Stimulated activated CD4-positive, alpha-beta T cell treated with anti-CD3 and anti-CD28 coated beads, Interleukin-1b, Interleukin-23, amount 100 ng/mL, for 1 hour (primary cell): ENCODE measurements at places on chromosomes 4 and X.

DNA sequence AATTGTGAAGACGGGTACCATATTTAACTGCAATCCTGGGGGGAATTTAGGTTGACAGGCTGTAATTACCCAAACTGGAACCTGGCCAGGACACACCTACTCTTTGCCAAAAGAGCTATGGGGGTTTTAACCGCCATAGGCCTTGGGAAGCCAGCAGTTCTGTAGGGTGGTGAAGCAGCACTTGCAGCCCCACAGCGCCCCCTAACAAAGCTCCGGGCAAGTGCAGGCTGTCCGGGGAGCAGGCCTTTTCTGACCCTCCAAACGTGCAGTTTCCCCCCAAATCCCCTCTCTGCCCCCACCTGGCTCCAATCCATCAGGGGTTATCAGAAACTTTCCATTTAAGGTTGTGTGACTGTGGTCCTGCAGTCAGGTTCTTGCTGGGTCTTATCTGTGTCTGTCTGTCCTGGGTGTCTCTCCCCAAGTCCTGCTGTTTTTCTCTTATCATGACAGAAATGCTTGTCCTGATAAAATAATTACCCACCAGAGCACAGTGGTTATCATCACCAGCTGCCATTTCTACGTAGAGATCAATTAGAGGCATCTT is 350.9 kb downstream of the MID1IP1 start:
- no peak for DNase-seq

GRCh38 chr4:35653451-35653850 is 590.9 kb downstream of the ARAP2 start:
- DNase-seq = no peak

GRCh38 chr4:186058253-186058979 is 10.5 kb upstream of the TLR3 start:
- DNase-seq = no peak

- no peak for DNase-seq
These were observed 881.6 kb downstream of the PCDH18 start for GRCh38 chr4:136650541-136651277.

DNA sequence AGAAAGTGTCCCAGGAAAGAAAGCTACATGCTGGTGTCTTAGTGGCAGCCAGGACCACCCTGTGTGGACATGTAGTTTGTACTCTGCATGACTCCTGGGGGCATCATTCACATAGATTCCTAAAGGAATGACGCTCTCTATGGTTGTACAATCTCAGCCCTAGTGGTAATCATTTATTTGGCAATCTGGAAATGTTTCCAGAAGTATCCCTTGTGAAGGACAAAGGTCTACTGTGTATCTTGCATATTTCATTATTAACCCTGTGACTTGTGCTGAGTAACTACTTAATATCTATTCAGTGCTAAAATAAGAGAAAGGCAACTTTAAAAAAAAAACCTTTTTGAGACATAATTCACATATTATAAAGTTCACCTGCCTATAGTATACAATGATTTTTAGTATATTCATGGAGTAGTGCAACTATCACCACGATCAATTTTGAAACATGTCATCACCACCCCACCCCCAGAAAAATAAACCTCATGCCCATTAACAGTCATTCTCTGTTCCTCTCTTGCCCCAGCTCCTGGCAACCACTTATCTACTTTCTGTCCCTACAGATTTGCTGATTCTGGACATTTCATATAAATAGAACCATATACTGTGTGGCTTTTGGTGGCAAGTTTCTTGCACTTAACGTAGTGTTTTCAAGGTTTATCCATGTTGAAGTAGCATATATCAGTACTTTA is 51.7 kb downstream of the SHROOM3 start:
- DNase-seq = no peak

GRCh38 chr4:10584042-10584441 is 100.5 kb downstream of the CLNK start:
- DNase-seq = no peak

DNA sequence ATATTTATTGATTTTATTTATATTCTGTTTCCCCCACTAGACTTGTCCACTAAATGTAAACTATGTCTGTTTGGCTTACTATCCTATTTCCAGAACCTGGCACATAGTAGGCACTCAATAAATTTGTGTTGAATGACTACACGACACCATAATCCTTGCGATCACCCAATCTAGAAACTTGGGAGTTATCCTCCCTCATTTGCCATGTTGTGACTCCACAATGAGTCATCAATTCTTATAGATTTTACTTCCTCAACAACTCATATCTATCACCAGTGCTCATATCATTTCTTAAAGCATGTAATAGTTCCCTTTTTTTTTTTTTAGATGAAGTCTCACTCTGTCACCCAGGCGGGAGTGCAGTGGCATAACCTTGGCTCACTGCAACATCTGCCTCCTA is 39.9 kb upstream of the VAMP7 start:
- no peak for DNase-seq

GRCh38 chr4:113114884-113115283 is 65.4 kb downstream of the ANK2 start:
- DNase-seq = no peak

DNA sequence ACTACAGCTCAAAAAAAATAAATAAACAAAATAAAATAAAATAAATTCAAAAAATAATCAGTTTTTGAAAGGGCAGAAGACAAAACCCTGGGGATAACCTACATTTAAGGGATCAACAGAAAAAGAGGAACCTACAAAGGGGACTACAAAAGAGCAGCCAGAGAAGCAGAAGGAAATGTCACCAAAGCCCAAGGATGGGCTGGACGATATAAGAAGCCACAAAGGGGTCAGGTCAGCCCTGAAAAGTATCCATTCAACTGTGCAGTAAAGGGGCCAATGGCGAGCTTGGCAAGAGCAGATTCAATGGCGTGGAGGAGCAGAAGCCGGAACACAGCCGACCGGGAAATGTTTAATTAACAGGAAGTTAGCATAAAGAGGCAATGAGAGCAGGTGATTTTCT is 16.9 kb downstream of the ACOT9 start:
- DNase-seq = no peak
